ENCODE measurements at places on chromosomes 11 and 22.

GRCh38 chr22:50625131-50625567 lies 2.8 kb downstream of the ARSA start:
- DNase-seq = no peak

DNA sequence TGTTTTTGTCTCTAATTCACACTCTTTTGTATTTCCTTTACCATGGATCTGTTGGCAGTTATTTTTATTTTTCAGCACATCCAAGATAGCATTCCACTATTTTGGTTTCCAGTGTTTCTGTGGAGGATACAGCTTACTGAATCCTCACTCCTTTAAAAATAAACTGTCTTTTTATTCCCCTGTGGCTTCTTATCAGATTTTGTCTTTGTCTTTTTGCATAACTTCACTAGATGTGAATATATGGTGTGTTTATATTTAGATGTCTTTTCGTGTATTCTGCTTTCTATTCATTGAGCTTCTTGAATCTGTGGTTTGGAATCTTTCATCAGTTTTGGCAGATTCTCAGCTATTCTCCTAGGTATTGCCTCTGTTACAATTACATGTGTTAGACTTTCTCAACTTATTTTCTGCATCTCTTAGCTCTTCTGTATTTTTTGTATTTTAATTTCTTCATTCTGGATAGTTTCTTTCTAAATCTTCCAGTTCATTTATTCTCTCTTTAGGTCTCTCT lies 7.4 kb upstream of the ATXN10 start:
- no peak for DNase-seq

DNA sequence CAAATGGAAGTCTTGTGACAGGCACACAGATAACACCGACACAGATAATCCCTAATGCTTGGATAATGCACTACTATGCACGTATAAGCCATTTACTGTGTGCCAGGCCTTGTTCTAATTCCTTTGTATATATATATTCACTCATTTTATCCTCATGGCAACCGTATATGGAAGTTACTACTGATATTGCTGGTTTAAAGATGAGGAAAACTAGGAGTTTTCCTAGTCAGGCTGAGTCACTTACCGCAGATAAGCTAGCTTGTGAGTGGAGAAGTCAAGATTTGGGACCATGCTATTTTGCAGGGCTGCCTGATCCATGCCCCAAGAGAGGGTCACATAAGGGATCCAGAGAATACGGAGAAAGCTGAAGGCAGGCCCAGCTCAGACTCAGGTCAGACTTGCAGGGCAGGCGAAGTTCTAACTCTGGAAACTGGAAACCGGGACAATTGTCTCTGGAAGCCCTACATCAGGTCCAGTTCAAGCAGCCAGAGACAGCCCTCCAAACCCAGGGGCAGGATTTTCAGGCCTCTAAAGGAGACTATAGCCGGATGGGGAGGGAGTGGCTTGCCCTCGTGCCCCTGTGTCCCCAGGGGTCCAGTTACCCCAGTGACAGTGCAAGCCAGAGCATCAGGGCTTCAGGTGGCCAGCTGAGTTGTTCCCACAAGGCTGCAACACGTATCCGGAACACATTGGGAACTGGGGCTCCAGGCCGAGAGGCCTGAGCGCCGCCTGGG lies 534.8 kb downstream of the INSC start:
- no peak for DNase-seq

DNA sequence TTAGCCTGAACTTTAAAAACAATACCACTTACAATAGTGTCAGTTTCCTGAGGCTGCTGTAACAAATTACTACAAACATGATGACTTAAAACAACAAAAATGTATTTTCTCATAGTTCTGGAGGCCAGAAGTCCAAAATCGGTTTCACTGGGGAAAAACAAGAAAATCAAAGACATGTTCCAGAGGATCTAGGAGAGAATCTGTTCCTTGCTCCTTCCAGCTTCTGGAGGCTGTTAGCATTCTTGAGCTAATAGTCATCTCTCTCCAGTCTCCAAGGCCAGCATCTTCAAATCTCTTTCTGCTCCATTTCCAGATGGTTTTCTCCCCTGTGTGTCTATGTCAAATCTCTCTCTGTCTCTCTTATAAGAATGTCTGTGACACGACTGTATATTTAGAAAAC lies 67.6 kb upstream of the TEAD1 start:
- DNase-seq = no peak

- DNase-seq = no peak
Measured at GRCh38 chr11:61763930-61764605, 11.6 kb downstream of the MYRF start.

- DNase-seq = peak; percentile 19
Measured at GRCh38 chr22:28883917-28884746, 760 bp downstream of the ZNRF3 start.
